Spinal cord (tissue), 10 donors: ENCODE measurements at places on chromosomes 2 and 18.

DNA sequence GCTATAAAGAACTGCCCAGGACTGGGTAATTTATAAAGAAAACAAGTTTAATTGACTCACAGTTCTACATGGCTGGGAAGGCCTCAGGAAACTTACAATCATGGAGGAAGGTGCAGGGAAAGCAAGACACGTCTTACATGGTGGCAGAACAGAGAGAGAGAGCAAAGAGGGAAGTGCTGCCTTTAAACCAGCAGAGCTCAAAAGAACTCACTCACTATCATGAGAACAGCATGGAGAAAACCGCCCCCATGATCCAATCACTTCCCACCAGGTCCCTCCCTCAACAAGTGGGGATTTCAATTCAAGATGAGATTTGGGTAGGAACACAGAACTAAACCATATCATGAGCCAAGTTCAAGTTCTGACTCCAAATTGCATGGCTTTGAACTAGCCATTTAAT is 62.8 kb upstream of the PPP1CB start:
- no peak for DNase-seq

DNA sequence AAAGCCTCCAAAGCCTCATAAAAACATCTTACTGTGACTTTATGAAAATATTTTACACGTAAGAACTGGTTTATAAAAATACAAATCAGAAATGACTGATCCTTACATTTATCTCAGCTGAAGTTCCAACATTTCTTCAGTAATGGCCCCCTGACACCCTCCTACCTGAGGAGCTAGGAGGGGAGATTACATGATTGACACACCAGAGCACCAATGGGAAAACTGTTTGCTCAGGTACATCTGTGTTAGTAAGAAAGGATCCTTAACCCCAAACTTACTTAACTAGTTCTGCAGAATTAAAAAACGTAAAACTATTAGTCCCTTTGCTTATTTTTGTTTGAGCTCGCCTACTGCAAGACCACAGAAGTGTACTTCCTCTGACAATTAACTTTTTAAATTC is 27.0 kb downstream of the ENOSF1 start:
- DNase-seq: no peak

GRCh38 chr2:95278051-95278471 is 3.8 kb downstream of the PROM2 start:
- no peak for DNase-seq

- DNase-seq: no peak
These were observed 1062.9 kb downstream of the DPP10 start for GRCh38 chr2:115505331-115505730.

DNA sequence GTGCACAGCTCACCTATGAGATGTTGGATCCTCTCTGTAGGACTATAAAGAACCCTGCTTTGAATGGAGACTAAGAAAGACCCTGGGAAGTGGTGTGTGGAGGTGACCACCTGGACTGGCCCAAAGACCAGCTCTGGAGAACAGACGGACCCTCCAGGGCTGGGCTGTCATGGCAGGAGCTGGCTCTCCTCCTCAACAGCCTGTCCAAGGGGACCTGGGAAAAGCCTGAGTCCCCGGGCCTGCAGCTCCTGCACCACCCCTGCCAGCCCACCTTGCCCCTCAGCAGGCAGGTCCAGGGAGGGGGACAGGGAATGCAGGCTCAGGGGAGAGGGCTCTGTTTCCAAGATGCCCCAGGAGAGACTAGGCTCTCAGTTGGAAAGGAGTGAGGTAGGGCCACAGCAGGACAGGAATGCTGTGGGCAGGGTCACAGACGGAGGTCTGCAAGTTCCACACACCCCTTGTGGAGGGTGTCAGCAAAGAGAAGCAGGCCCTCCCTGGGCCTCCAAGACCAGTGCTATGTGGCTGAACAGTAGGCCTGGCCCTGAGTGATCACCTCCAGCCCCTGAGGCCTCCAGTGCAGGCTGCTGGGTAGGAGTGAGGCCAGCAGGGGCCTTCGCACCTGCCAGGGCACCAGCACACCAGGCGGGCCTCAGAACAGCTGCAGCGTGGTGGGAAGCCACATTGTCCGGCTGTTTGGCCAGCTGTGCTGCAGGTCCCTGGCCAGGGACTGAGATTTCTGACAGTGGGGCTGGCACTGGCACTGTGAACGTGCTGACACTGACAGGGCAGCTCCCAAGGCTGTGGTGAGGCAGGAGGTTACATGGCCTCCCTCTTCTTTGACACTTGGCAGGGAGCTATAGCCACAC is 86.4 kb upstream of the OTOS start:
- DNase-seq: no peak

DNA sequence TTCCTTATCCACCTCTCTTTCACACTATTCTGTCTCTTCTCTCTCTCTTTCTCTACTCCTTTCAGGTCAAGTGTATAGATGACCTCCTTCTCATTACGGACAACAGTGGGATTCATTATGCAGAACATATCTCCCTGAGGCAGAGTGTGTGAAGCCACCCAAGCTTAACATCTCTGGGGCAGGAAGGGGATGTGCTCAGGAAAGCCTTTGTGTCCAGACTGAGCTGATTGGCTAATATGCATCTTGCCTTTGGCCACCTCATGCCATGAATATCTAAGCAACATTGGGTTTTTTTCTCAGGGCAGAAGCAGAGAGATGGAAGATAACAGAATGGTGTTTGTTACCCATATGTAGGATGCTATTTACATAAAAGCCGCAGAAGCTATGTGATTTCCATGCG is 211.4 kb upstream of the LRRTM1 start:
- DNase-seq: no peak

- DNase-seq: no peak
These were observed 116.1 kb downstream of the RNF144A start for GRCh38 chr2:7033136-7033960.

GRCh38 chr2:215693193-215693998 is 257.5 kb upstream of the FN1 start:
- no peak for DNase-seq

DNA sequence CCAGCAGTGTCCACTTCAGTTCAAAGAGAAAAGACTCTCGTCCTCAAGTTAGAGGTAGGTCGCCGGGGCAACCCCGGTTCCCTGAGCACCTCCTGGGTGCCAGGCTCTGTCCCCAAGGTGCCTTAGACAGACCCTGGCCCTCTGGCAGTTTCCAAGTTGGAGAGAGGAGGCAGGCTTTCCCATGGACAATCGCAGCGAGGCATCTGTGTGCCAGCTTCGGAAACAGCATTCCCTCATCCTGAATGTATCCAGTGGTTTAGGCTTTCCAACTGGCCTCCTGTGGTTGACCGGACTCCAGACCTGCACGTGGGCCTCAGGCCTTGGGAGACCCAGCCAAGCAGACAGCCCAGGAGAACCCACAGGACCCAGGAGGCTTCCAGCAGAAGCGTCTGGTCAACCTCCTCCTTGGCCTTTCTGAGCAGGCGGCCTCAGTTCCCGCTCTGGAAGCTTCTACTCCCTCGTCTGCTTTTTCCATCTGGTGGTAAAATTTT is 70.3 kb downstream of the KCNF1 start:
- no peak for DNase-seq

GRCh38 chr2:148885209-148885608 is 10.2 kb downstream of the KIF5C start:
- DNase-seq: no peak

GRCh38 chr2:38740851-38741731 is 10.1 kb downstream of the SRSF7 start:
- no peak for DNase-seq

DNA sequence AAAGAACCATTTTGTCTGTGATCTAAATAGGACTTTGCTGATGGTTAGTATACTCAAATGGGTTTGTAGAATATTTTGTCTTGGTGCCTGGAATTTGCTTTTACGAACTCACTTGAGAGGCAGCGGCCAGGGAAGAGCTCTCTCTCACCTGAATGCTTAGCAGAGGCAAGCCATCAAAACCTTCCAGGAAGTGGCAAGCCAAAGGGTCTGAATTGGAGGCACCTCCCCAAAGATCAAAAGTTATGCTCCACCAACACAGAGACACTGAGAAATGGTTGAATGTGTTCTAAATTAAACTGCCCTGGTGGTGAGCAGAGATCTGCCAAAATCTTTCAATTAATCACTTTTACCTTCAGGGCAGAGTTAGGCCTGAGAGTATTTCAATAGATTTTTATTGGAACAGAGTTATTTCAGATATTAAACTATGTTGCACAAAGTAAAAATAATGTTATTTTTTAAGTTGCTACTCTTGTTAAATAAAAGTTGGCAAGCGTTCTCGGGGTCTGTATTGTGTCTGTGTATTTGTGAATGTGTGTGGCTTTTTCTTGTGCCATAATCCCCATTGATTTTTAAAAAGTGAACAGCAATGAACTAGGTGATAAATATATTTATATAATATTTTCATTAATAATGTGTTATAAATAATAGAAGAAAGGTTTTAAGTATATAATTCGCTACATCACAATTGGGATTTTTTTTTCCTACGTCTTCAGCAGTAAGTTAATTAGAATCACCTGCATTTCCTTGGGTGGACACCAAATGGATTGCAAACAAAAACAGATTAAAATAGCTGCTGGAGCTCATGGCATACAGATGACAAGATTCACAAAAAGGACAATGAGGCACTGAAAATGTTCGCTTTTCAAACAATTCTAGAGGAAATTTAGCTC is 416.1 kb downstream of the ARHGAP15 start:
- DNase-seq: no peak

- DNase-seq: no peak
These were observed 84.1 kb upstream of the EPC2 start for GRCh38 chr2:148560496-148560895.

- no peak for DNase-seq
These were observed 178.0 kb downstream of the RIT2 start for GRCh38 chr18:42937436-42937835.

- DNase-seq: no peak
These were observed 878 bp downstream of the FBXO15 start for GRCh38 chr18:74146756-74147155.

DNA sequence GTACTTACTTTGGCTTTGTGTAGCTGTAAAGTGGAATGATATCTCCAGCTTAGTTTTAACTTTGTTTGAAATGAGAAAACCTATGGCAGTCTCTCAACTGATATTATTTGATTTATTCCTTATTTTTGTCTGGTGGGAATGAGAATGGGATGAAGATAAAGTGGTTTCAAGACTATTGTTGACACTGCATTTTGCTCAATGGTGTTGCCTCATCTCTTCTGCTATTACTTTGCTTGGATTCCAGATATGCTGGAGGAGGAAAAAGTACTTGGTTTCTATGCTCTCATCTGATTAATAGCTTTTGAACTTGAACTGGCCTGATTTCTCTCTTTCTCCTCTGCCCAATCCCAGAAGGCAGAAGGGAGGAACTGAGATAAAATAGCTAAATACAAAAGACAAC is 198.2 kb downstream of the CTNNA2 start:
- no peak for DNase-seq

- no peak for DNase-seq
These were observed 83.8 kb upstream of the CCDC150 start for GRCh38 chr2:196555726-196556125.

DNA sequence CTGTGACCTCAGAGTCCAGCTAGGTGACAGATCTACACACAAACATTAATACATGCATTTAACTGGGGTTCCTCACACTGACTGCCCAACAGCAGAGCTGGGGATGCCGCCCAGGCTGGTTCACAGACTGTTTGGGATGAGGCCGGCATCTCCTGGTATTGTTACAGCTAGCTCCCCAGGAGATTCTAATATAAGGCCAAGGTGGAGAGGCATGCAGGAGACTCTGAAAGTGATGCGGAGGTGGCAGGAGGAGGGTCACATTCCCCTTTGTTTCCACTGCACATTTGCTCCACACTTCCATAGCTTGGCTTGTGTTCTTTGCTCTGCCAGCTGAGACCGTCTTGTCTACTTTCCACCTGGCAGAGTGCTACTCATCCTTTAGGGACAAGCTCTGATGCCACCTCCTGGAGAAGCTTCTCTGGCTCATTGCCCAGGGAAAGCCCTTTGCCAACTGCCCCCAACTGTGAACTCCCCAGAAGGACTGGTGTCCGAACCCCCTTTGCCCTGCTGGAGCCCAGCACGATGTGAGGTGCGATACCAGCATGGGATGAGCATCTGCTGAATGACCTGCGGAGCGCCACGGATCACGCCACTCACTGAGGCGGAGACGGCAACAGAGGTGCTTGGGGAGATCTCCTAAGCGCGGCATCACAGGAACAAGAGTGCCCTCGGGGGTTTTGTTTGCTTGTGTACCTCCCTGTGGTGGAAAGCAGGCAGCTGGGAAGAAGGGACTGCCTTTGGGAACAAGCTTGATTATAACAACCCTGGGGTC is 88.8 kb downstream of the UXS1 start:
- no peak for DNase-seq

DNA sequence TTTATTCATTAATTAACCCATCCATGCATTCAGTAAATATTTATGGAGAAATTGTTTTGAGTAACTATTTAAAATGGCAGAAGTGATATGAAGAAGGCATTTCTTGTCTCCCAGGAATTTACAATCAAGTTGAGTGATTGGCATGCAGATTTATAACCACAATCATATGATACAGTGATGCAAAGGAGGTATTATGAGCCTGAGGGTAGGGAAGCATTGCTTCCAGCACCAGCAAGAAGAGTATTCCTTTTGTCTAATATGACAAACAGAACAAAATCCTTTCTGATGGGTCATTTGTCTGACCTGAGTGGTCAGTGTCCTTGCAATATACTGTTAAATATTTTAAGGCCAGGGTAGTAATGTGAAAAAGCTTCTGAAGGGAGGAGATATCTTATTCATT is 244.2 kb upstream of the RGPD4 start:
- DNase-seq: no peak
